ENCODE measurements at places on chromosomes 12 and 14. TPM values are rescaled to one million over a fixed set of nuclear protein-coding genes. Genes with fewer than 3 reads are reported as not detected.

DNA sequence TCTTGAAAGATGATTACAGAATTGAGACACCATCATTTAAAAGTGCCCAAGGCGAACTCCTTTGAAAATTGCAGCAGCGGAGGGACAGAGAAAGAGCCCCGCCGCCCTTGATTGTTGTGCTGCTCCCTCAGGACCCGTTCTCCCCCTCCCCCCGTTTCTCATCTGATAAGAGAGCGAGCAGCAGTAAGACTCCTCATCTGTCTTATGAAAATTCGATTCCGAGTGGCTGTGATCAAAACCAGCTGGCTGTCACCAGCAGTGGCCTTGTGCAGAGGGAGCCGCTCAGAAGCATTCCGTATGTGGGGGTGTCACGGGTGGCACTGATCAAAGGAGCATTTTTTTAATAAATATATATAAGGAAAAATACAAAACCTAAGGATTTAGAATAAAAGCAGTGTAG is 78.0 kb upstream of the GPATCH2L start:
- no peaks in the 10 kb centered on the region for H3K27me3 ChIP-seq
- no peak overlapping the region for H3K4me3 ChIP-seq
- no peaks in the 10 kb centered on the region for H3K4me1 ChIP-seq
- DNase-seq = no peak
- H3K27ac ChIP-seq = no peak overlapping the region

GRCh38 chr12:95940514-95940913 is 1.9 kb downstream of the CCDC38 start:
- H3K4me3 ChIP-seq = no peak overlapping the region
- H3K27ac ChIP-seq = no peak overlapping the region
- H3K36me3 ChIP-seq = no peaks in the 10 kb centered on the region
- no peaks in the 10 kb centered on the region for H3K27me3 ChIP-seq
- no peak for DNase-seq

GRCh38 chr12:44581642-44582242 is 294.4 kb downstream of the NELL2 start:
- no peaks in the 10 kb centered on the region for H3K4me1 ChIP-seq
- H3K27ac ChIP-seq = no peak overlapping the region
- H3K4me3 ChIP-seq = no peak overlapping the region
- H3K36me3 ChIP-seq = no peaks in the 10 kb centered on the region
- no peak for DNase-seq

DNA sequence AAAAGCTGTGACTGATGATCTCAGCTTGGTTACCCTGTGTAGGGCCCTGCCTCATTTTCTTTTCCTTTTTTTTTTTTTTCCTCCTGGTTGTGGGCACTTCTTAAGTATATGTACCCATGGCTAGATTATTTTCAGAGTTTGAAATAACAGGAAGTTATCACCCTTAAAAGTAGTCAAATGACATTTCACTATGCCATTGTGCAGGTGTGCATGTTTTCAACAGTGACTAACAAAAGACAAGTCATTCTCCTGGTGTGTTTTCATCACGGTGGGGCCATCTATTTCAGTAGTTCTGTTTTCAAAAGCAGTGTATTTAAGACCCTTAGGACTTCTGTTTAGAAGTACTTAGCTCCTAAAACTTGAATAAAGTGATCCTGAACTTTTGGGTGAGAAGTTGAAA is 15.0 kb downstream of the GABARAPL1 start:
- peaks cover 18% of the 10 kb centered on the region for H3K36me3 ChIP-seq
- DNase-seq = no peak
- no peak overlapping the region for H3K27ac ChIP-seq
- no peaks in the 10 kb centered on the region for H3K4me1 ChIP-seq
- no peaks in the 10 kb centered on the region for H3K27me3 ChIP-seq

DNA sequence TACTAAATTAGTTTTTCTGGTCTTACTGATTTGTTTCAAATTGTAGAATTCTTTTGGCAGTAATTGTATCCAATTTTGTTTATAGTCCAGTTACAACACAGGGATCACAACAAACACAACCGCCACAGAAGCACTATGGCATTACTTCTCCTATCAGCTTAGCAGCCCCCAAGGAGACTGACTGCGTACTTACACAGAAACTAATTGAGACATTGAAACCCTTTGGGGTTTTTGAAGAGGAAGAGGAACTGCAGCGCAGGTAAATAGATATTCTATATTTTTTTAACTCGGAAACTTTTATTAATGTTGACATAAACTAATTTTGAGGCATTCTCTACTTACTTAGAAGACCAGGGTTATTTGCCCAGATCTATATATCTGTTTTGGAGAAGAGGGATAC is 17.8 kb downstream of the PAPOLA start:
- peaks cover 48% of the 10 kb centered on the region for H3K36me3 ChIP-seq
- no peak overlapping the region for H3K27ac ChIP-seq
- H3K4me3 ChIP-seq = no peak overlapping the region
- DNase-seq = no peak
- peaks cover 12% of the 10 kb centered on the region for H3K4me1 ChIP-seq

The NFE2 gene
- 13.5 TPM for total RNA-seq

The COL2A1 gene
- not detected for total RNA-seq

Measured in lower lobe of right lung (tissue), 2 donors.